ENCODE measurements at places on chromosomes 7 and 10.

DNA sequence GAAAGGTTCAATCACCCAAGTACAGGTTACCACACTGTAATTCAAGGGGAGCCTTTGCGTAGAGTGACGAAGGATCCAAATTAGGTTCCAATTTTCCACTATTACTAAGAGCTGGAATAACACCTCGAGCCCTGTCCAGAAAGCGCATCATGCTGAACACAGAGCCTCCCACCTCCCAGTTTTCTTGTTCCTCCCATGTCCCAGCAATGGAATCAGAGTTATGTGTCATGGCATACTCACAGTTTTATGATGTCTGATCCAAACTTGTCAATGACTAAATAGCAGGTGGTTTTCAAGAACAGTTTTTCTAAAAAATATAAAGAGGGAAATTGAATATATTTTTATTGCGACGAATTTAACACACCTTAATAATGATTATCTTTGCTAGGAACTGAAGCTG lies 50.6 kb downstream of the AOAH start:
- no peak for DNase-seq

- DNase-seq: no peak
These were observed 15.1 kb downstream of the PRSS2 start for GRCh38 chr7:142785841-142786250.

DNA sequence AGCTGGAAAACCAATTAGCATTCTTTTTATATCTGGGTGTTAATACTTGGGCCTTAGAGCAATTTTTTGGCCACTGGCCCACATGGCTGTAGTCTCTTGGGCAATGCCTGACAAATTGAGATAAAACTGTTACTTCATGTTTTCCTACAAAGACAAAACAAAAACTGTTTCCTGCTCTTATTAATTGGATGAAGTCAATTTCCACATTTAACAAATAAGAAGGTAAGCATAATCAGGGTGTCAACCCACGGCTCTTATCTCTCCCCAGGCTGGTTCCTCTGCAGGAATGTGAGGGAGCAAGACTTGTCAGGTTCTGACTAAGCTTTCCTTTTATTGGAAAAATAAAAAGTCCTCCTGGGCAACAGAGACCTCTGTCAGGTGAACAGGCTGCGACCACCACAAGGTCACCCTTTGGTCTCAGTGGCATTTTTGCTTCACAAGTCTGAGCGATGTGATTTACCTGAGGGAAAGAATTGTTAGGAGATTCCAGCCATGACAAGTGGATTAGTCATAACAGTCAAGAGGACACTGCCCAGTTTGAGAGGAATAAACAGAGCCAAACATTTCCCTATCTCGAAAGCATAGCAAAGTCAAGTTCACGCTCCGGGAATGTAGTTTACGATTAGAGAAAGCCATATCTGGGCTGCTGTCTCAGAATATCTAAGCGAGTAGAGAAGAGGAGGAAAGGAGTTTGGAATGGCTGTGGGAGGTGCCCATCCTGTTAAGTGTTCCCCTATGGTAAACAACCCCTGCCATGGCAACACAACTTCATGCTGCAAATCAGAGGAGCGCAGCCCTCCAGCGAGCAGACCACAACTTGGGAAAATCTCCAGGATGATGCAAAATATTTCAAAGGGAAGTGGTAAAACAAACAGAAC lies 144.4 kb downstream of the TES start:
- no peak for DNase-seq

- DNase-seq: no peak
These were observed 53.8 kb upstream of the ADRA2A start for GRCh38 chr10:111023060-111023459.

DNA sequence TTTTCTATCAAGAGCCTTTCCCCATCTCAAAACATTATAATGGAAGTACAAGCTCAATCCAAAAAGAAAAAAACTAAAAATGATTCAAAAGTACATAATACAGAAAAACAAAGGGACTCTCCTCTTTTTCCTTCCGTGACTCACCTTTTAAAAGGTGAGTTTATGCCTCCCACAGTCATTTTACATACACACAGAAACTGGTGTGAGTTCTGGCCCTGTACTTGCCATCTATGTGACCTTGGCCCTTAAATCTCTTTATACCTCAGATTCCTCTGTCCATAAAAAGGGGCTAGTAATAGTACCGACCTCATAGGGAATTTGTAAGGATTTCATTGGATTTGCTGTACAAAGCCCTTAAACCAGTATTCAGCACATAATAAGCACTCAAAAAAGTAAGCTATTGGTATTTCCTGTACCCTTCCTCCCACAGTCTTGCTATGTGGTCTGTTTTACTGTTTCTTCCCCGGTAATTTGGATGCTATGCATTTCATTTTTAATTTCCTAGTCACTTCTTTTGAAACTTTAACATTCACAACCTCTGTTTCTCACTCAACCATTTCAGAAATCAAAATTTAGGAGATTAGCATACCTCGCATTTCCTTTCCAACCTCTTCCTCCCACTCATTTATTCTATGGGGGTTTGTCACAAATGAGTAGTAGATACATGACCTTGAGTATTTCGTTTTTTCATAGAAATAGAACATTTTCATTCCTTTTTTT lies 39.0 kb downstream of the STK17A start:
- no peak for DNase-seq

DNA sequence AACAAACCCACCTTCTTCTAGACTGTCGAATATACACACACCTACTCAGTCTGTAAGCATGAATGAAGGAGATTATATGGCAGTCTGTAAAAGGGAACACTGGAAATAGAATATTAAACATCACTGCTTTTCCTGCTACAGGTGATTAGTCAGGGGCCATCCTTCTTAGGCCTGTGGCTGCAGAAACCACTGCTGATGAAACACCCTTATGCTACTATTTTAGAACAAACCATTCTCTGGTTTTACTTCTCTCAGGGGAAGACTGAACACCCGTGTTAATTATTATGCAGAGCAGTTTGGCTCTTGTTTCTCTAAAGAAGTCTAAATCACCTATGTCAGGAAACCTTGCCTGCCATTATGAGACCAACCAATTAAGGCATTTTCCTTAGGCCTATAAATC lies 351.1 kb upstream of the KLF6 start:
- DNase-seq: no peak

DNA sequence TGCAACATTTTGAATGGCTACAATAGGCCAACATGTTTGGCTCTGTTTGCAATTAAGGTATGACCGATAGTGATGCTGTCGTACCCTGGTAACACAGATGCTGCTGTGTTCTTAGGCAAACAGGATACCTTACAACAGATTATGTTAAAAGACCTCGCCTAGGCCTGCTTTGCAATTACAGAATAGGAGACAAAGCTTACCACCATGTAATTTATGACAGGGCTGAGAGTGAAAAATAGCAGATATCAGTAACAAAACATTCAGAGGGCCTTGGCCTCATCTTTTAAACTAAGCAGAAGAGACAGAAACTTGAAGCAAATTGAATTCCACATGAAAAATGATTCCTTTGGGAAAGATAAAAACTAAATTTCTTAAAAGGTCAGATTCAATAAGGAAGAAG lies 29.4 kb upstream of the ABLIM1 start:
- no peak for DNase-seq

DNA sequence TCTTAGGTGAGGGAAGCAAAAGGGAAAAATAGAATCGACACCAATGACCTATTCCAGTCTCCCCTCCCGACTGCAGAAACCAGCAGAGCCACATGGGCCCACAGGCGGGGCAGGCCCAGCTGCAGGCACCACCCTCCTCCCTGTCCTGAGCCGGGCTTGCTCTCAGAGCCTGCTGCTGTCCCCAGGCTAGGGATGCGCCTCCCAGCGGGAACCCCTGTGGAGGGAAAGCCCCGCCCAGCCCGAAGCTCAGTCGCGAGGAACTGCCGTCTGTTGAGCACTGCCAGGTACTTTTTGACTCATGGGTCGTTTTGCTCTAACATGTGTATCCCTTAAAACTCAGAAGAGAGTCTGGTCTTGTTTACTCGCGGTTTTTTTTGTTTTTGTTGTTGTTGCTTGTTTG lies 124.5 kb upstream of the RET start:
- no peak for DNase-seq

DNA sequence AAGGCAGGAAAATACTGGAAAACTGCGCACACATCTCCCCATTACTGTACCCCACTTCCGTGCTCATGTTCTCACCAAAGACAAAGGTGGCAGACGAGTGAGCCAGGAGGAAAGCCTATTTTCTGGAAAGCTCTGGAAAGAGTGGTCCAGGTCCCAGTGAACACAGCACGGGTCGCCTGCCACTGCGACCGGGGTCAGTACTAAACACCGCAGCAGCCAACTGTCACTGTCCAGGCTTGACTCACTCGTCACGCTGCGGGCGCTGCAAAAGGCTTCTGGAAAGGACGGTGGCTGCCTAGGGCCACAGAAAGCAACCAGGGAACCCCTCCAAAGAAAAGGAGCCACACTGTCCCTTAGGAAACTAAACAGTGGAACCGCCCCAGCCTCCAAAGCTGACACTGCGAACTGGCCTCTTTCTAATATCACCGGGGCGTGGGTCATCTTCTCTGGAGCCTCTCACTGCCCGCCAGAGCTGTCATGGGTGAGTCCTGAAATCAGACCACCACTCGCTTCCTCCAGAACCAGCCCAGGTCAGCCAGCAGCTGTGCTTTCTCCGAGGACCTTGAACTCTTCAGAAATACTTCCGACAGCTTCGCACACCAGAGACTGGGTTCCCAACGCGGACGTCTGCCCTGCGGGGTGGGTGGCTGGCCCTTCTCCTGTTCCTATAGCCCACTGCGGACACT lies 4.0 kb downstream of the RADIL start:
- no peak for DNase-seq

GRCh38 chr10:19651549-19651948 lies 164.7 kb upstream of the PLXDC2 start:
- DNase-seq: no peak

DNA sequence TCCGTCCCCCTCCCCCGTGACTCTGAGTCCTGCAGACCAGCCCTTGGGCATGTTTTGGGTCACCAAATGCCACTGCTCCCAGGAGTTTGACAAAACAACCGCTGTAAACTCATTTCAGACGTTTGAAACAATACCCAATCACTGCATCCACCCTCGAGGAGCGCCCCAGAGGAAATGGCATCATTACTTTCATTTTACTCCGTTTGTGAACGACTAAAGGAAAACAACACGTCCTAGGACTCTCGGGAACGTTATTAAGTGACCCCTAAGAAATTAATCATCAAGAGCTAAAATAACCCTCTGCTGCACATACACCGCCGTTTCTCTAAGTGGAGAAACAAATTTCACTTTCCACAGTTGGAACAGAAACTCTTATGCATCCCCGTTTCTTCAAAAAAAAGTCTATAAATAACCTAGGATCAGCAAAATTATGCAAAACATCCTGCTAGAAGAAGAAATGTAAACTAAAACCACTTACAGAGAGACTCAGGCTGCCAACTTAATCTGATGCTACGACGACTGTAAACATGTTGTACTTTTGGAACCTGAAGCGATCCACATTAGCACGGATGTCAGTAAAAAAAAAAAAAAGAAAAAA lies 109.9 kb upstream of the EFCAB10 start:
- DNase-seq: no peak

GRCh38 chr7:70786076-70786475 lies 345.9 kb upstream of the GALNT17 start:
- DNase-seq: no peak

DNA sequence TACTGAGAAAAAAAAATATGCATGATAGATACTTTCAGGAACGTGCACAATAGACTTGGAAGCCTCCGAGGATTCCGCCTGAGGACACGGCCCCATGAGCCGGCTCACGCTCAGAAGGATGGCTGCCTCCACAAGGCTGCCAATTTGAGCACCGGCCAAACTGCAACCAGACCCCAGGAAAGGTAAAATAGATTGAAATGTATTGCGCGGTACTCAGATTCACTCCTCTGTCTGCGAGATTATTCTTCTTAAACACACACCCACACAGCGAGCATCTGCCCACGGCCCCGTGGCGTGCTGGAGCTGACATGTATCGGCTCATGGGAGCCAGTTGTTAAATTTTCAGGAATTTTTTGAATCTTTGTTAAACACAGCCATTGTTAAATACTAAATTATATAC lies 653.2 kb upstream of the MKI67 start:
- DNase-seq: no peak

- DNase-seq: no peak
These were observed 7.5 kb downstream of the ZYX start for GRCh38 chr7:143388491-143389101.

DNA sequence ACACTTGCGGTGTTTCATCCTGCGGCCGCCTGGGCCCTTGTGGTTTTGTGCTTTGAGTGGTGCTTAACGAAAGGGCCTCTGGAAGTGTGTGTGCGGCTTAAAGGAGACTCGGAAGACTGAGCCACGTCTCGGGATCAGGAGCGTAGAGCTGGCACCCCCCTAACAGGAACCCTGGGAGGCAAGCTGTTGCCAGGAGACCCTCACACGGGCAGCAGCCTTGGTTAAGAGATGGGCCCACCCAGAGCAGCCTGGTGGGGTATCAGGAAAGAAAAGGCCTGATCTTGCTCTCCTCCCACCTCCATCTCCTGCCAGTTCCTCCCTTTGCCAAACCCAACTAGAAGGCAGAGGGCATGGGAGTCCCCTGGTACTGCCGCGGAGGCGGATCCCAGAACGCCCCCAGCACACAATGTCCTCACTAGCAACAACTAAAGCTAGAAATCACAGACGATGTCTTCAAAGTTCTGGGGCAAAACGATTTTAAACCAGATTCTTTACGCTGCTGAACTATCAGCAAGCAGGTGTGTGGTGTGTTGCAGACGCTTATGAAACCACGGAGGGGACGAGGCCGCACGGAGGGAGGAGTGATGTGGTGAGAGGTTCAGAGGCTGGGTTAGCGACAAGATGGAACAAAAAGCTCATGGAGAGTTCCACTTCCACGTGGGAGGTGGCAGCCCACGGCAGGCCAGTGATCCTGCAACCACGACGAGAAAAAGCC lies 67.0 kb upstream of the INPP5A start:
- DNase-seq: no peak

DNA sequence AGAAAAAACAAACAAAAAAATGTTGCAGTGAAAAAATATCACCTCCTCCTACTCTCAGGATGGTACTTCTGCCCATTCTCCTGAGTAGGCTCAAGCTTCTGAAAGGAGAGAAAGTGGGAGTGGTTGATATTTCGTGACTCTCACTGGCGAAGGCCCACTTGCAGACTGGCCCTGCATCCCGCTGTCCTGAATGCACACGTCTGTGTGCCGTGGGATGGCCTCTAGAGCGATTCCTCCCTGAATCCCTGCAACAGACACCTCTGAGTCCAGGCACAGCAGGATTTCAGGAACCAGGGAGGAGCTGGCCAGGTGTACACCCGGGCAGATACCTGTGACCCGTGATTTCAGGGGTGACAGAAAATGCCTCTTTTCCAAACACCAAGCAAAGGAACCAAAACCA lies 319.2 kb downstream of the DPP6 start:
- DNase-seq: no peak

DNA sequence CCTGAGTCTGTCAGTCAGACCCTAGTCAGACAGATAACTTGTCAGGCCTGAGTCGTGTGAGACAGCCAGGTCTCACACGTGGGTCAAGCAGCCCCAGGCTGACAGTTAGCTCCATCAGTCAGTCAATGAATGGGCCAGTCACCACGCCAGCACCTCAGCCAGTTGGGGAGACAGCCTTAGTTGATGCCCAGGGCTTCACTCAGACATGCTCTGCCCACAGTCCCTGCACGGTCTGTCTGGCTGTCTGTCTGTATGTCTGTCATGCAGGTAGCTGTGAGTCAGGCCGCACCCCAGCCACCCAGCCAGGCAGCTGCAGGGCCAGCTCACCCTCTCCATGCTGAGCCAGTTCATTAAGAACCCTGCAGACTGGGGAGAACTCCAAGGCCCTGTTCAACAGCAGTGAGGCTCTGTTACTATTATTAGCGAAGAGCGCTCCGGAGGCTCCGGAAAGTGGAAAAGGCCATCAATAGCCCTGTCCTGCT lies 141.1 kb upstream of the PCBD1 start:
- no peak for DNase-seq

Data from NCI-H1436 (cell line).